Body of pancreas (tissue), 4 donors: ENCODE measurements at places on chromosomes 4 and X.

DNA sequence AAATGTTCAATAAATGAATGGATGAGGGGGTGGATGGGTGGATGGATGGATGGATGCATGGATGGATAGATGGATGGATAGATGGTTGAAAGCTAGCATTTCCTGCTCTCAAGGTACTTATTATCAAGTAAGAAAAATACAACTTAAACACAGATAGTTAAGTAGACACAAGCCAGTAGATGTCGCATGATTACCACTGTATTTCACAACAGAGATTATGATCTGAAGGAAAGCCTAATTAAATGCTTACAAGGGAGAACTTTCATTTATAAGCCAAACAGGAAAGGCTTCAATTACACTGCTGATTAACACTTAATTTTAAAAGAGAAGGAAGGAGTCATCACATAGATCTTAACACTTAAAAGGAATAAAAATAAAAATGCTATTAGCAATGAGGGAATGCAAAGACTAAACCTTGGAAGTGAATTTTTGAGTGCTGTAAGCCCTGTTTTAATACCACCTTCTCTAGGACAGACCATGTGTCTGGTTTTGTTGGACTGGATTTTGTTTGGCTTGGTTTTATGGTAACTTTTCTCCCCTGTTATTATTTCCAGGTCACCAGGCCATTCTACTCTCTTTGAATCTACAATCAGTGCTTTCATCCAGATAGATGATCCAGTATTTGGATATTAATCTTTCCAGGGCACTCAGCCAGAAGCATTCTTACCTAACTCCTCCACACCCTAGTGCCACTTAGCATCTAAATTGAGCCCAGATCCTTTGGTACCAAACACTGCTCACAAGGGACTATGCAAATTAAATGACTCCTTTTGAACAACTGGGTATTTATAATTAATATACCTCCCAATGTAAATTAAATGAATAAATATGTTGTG, 75.5 kb upstream of the SLC39A8 start:
- no peak for DNase-seq

- no peak for DNase-seq
Measured at GRCh38 chr4:24736066-24736465, 59.3 kb upstream of the SOD3 start.

- no peak for DNase-seq
Measured at GRCh38 chr4:41653523-41653922, 95.0 kb downstream of the PHOX2B start.

GRCh38 chrX:137651647-137652046, 85.7 kb downstream of the ZIC3 start:
- DNase-seq: no peak

DNA sequence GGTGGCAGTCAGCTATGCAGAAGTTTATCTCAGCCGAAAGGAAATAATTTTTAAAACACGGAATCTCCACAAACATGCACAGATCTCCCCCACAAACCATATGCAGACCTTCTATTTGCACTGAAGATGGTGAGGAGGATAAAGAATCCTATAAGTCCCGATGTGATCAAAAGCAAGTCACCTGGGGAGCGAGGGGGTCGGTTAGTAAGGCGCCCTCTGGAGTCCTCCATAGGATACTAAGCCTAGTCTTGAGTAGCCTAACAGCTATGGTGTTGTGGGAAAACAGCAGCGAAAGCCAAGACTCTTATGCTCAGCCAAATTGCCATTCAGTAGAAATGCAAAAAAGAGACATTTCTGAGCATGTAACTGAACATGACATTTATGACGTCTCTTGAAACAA, 210.9 kb downstream of the FRMPD4 start:
- DNase-seq: no peak
